ENCODE measurements at places on chromosomes 3 and 15. TPM values are rescaled to one million over a fixed set of nuclear protein-coding genes. Genes with fewer than 3 reads are reported as not detected.

ZPLD1 gene
- total RNA-seq, result not detected

DNA sequence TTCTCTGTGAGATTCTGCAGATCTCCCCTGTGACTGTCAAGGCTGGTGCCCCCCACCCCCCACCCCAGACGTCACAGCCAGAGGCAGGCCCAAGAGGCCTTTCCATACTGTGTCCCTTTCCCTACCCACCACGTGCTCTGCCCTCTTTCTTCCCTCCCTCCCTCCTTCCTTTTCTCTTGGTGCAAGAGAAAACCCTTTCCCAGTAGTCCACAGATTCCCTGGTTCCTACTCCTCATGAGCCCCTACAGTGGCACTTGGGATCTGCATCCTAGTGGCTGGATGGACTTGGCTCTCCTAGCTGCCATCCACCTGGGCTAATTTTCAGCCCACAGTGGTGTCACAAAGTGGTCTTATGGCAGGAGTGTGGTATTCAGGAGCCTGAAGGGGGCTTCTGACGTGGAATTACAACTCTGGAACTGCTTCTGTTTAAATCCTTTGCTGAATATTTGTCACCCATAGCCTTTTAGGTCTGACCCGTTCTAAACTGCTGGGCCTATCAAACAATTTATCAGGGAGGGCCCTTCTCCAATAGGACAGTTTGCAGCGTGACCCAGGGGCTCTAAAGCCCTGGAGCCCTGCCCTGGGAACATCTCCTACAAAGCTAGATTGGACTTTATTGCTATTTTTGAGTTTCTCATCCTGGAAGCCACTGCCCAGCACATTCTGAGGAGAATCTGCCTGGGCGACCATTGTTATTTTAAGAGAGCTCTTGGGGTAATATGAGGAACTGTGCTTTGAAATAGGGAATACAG lies 35.3 kb downstream of the KLF13 start:
- DNase-seq, result no peak

CAMKV gene
- total RNA-seq, result 0.37 TPM

ERC2 gene
- total RNA-seq, result not detected

GRCh38 chr15:89131731-89132130 lies 43.5 kb downstream of the ABHD2 start:
- DNase-seq, result no peak

DNA sequence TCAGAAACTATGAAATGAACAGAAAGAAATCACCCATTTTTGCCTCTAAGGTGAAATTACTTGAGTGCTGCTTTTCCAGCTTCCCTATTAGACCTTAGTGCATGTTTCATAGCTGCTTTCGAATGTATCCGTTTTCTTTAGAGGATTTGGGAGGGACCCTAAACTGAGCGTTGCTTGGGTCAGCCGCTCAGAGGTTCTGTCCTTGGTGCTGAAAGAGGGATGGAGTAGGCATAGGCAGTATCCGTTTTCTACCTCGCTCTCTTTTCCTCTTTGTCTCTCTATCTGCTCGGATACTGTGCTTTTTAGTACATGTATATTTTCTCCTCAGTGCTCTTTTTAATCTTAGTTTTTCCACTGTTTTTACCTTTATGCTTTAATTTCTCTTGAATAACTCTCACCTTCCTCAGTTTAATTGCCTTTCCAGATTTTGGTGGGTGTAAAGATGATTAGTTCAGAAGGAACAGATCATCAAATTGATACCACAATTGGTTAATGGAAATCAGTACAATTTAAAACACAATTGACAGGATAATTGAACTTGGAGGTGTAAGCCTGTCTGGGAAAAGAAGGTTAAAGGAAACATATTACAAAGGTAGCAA lies at the start of gene DRD3:
Gene DRD3 (minus strand): TSS at position 283 of the 599 bp plus-strand sequence. CDS start 7,060 bp downstream, outside the sequence.
- DNase-seq, result no peak

GRCh38 chr3:16945330-16945729 lies 60.6 kb downstream of the PLCL2 start:
- DNase-seq, result no peak

KIF9 gene
- 10.1 TPM for total RNA-seq

DNAJA4 gene
- total RNA-seq, result not detected
